Activated CD8-positive, alpha-beta memory T cell treated with anti-CD3 and anti-CD28 coated beads for 4 hours (primary cell): ENCODE measurements at places on chromosomes 1 and 21.

- no peak for DNase-seq
These were observed 252.4 kb upstream of the B3GALT2 start for GRCh38 chr1:193438771-193439170.

- no peak for DNase-seq
These were observed 27.7 kb downstream of the PCNT start for GRCh38 chr21:46351476-46352163.

- DNase-seq = no peak
These were observed 15.3 kb upstream of the TBCE start for GRCh38 chr1:235351898-235352297.

GRCh38 chr1:74584185-74584584 lies 71.8 kb upstream of the LRRC53 start:
- DNase-seq = no peak

DNA sequence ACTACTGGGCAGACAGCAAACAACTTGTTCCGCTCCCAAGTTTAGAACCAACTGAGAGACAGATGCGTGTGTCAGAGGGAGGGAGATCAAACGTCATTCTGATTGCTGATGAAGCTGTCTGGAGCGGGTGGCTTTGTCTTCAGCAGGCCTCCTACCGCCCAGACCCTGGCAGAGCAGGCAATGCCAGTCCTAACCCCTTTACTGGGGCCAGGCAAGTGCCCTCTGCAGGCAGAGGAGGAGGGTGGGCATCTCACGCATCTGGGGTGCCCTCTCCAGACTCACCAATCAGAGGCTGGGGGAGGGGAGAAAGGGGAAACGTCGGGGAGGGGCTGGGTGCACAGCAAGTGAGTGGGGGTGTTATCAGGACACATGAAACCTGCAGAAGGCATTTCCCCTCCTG lies 126.6 kb downstream of the ACTL8 start:
- DNase-seq = no peak

GRCh38 chr21:38330666-38331065 lies 73.9 kb downstream of the KCNJ15 start:
- DNase-seq = no peak
